ENCODE measurements at places on chromosomes 16 and 17. TPM values are rescaled to one million over a fixed set of nuclear protein-coding genes. Genes with fewer than 3 reads are reported as not detected.

- no peak overlapping the region for H3K27ac ChIP-seq
- DNase-seq = no peak
- H3K36me3 ChIP-seq = no peaks in the 10 kb centered on the region
- H3K4me1 ChIP-seq = peaks cover 8% of the 10 kb centered on the region
- H3K4me3 ChIP-seq = no peak overlapping the region
- no peaks in the 10 kb centered on the region for H3K27me3 ChIP-seq
Measured at GRCh38 chr17:66507982-66508760, 205.8 kb downstream of the PRKCA start.

- DNase-seq = no peak
- no peaks in the 10 kb centered on the region for H3K27me3 ChIP-seq
- no peaks in the 10 kb centered on the region for H3K36me3 ChIP-seq
- peaks cover 2% of the 10 kb centered on the region for H3K4me1 ChIP-seq
Measured at GRCh38 chr16:50718761-50719400, 23.0 kb upstream of the CYLD start.

DNA sequence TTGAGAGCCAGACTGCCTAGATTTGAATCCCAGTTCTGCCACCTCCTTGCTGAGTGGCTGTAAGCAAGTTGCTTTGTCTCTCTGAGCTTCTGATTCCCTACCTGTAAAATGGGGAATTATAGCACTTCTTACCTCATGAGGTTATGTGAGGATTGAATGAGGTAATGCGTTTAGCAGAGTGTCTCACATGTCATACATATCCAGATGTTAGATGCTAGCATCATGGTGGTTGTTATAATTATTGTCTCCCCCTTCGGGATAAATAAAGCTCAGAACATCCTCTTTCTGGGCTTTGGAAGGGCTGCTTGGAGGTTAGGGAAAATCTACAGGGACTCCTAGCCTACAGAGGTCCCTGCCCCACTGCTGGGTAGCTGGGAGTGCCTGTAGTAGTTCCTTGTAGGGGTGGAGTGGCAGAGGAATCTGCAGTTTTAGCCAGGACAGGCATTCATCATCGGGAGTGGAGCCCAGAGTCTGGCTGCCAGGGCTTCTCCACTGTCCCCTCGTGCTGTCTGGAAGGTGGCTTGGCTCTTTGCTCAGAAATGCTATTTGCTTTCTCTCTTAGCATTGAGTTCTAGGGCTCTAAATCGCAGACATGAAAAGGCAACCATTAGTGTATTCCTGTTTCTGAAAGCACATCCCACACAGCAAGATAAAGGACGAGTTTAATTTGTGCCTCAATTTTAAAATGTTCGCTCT, 137.9 kb upstream of the CACNG3 start:
- DNase-seq = no peak
- no peaks in the 10 kb centered on the region for H3K4me1 ChIP-seq
- no peak overlapping the region for H3K4me3 ChIP-seq
- H3K27ac ChIP-seq = no peak overlapping the region
- no peaks in the 10 kb centered on the region for H3K36me3 ChIP-seq

- no peak overlapping the region for H3K27ac ChIP-seq
- peak overlapping the region; percentile 93 for H3K4me3 ChIP-seq
- DNase-seq = no peak
- H3K27me3 ChIP-seq = no peaks in the 10 kb centered on the region
- peaks cover 3% of the 10 kb centered on the region for H3K4me1 ChIP-seq
- no peaks in the 10 kb centered on the region for H3K36me3 ChIP-seq
Measured at GRCh38 chr17:59892251-59892923, 356 bp downstream of the TUBD1 start.

- no peaks in the 10 kb centered on the region for H3K27me3 ChIP-seq
- H3K4me3 ChIP-seq = no peak overlapping the region
Measured at GRCh38 chr17:68299817-68300216, 8.5 kb downstream of the ARSG start.

GRCh38 chr16:2016407-2016922, 3.1 kb upstream of the NPW start:
- peaks cover 5% of the 10 kb centered on the region for H3K4me1 ChIP-seq
- H3K27me3 ChIP-seq = no peaks in the 10 kb centered on the region
- no peak overlapping the region for H3K27ac ChIP-seq

- H3K36me3 ChIP-seq = no peaks in the 10 kb centered on the region
- H3K27ac ChIP-seq = peak overlapping the region; percentile 95
- peak overlapping the region; percentile 56 for H3K4me3 ChIP-seq
- no peaks in the 10 kb centered on the region for H3K27me3 ChIP-seq
- peak; percentile 47 for DNase-seq
Measured at GRCh38 chr17:43359469-43360110, 39.2 kb upstream of the ARL4D start.

Gene ZNF319
- 15.9 TPM for total RNA-seq

GRCh38 chr17:8872705-8873435, 5.4 kb upstream of the PIK3R6 start:
- H3K4me1 ChIP-seq = no peaks in the 10 kb centered on the region
- no peak overlapping the region for H3K4me3 ChIP-seq
- H3K27ac ChIP-seq = no peak overlapping the region
- no peaks in the 10 kb centered on the region for H3K27me3 ChIP-seq
- H3K36me3 ChIP-seq = no peaks in the 10 kb centered on the region
- DNase-seq = no peak

DNA sequence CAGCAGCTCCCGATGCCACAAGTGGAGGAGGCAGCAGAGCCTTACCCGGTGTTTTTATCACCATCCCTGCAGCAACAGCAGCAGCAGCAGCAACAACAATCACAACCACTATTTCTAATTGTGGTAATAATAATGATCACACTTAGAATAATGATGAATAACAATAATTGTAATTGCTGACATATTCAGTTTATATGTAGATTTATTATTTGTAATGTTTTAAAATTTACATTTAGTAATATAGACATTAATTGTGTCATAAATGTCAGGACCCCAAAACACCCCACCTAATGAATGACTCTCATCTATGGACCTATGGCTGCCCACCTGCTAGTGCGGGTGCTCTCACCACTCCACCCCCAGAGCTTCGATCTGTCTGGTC, 170.0 kb downstream of the AHSP start:
- no peak overlapping the region for H3K4me3 ChIP-seq
- no peaks in the 10 kb centered on the region for H3K4me1 ChIP-seq
- DNase-seq = no peak

DNA sequence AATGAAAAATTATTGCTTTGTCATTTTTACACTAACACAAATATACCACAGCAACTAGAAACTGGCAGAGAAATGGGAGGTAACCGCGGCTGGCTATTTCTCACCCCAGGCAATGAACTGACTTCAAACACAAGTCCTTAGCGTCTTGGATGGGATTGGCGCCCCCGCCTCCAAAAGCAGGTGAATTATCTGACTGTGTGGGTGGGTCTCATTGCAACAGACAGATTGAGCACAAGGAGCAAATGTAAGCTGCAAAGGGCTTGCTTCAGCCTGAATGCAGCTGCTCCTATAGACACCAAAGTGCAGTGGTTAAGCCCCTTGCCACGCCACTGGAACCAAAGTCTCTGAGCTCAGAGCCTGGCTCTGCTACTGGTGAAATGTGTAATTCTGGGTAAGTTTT, 225.0 kb downstream of the XYLT1 start:
- no peaks in the 10 kb centered on the region for H3K36me3 ChIP-seq
- no peak for DNase-seq
- no peaks in the 10 kb centered on the region for H3K27me3 ChIP-seq
- no peak overlapping the region for H3K27ac ChIP-seq
- no peak overlapping the region for H3K4me3 ChIP-seq

DNA sequence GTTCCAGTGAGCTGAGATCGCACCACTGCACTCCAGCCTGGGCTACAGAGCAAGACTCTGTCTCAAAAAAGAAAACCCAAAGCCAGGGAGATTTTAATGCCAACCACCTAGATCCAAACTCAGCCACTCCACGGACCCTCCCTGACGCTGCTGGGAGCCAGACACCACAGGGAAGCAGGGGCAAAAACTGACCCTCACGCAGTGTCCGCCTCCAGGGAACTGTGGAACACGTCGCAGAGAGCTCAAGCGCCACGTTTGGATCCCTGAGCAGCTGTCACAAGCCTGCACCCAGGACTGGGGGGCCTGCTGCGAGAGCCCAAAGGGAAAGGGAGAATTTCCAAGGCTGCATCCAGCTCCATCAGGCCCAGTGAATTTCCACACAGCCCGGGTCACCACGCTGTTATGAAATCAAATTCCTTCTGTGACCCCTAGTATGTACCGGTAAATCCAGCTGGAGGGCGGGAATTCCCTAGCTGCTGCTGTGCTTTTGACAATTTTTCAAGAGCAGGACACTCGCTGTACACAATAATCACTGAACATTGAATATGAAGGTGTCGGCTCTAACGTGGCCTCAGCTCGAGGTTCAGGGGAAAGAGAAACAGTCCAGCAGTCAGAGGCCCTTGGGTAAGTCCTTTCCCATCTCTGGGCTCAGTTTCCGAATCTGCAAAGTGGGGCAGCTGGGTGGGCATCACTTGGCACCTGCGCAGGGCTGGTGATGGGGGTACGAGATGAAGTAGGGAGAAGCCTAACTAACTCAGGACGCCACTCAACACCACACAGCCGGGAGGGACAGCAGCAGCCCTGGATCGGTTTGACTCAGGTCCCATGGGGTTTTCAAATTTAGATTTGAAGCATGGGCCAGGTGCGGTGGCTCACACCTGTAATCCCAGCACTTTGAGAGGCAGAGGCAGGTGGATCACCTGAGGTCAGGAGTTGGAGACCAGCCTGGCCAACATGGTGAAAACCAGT, 8.6 kb downstream of the CARHSP1 start:
- H3K36me3 ChIP-seq = no peaks in the 10 kb centered on the region
- peak overlapping the region; percentile 49 for H3K27ac ChIP-seq
- H3K27me3 ChIP-seq = no peaks in the 10 kb centered on the region
- peak; percentile 60 for DNase-seq

DNA sequence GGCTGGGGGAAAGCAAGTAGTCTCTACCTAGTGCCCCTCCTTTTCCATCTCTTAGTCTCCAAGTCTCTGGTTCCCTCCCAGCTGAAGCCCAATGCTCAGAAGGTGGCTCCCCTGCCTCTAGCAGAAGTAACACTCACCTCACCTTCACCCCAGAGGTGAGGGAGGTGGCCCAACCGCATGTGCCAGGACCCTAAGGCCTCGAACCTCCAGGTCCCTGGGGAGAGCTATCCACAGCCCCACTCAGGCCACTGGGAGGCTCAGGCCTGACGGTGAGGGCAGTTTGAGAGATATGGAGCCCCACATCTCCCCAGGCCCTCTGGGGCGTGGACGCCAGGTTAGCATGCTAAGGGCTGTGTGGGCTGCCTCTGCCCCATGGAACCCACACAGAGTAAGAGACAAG, 5.8 kb downstream of the CBLN1 start:
- no peaks in the 10 kb centered on the region for H3K36me3 ChIP-seq
- no peak overlapping the region for H3K27ac ChIP-seq
- no peak for DNase-seq
- no peak overlapping the region for H3K4me3 ChIP-seq
- no peaks in the 10 kb centered on the region for H3K4me1 ChIP-seq

- no peak overlapping the region for H3K27ac ChIP-seq
- H3K36me3 ChIP-seq = no peaks in the 10 kb centered on the region
- H3K4me1 ChIP-seq = no peaks in the 10 kb centered on the region
- no peak for DNase-seq
- H3K4me3 ChIP-seq = no peak overlapping the region
Measured at GRCh38 chr17:63116967-63117830, 151.2 kb downstream of the TANC2 start.

- H3K27ac ChIP-seq = no peak overlapping the region
- peaks cover 2% of the 10 kb centered on the region for H3K4me1 ChIP-seq
- DNase-seq = peak; percentile 57
- no peaks in the 10 kb centered on the region for H3K27me3 ChIP-seq
- peak overlapping the region; percentile 39 for H3K4me3 ChIP-seq
- no peaks in the 10 kb centered on the region for H3K36me3 ChIP-seq
Measured at GRCh38 chr16:51155199-51155607, 4.1 kb upstream of the SALL1 start.

- H3K4me1 ChIP-seq = peaks cover 3% of the 10 kb centered on the region
- no peaks in the 10 kb centered on the region for H3K36me3 ChIP-seq
- H3K4me3 ChIP-seq = no peak overlapping the region
Measured at GRCh38 chr17:49887086-49887743, 39.3 kb upstream of the TAC4 start.

- no peak overlapping the region for H3K4me3 ChIP-seq
- H3K27me3 ChIP-seq = no peaks in the 10 kb centered on the region
- no peaks in the 10 kb centered on the region for H3K36me3 ChIP-seq
- DNase-seq = no peak
- no peak overlapping the region for H3K27ac ChIP-seq
Measured at GRCh38 chr16:81996664-81997509, 14.4 kb downstream of the SDR42E1 start.

GRCh38 chr16:77963185-77964044, 58.9 kb upstream of the CLEC3A start:
- H3K4me1 ChIP-seq = no peaks in the 10 kb centered on the region
- no peaks in the 10 kb centered on the region for H3K27me3 ChIP-seq
- no peak for DNase-seq
- no peak overlapping the region for H3K27ac ChIP-seq
- H3K4me3 ChIP-seq = no peak overlapping the region

DNA sequence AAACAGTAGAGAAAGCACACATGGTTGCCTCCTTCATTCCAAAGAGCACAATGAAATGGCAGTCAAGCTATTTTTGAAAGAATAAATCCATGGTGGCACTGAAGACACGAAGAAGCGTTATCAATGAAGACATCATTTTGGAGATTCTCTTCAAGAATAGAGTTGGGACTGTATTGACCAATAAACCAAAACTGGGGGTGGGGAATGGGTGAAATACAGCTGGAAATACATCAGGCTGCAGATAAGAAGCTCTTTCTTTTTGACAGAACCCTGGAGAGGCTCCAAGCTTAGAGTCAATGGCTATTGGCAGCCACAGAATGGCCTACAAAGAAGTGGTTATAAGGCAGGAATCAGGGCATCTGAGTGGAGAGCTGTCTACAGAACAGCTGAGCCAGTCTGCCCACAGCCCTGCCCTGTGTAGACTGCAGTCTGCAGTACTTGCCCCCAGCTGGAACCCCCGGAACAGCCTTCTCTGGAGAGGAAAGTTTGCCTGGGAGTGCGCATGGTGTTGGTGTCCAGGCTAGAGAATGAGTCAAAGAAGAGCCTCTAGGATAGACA, 100.4 kb downstream of the STX8 start:
- no peaks in the 10 kb centered on the region for H3K4me1 ChIP-seq
- DNase-seq = no peak
- H3K4me3 ChIP-seq = no peak overlapping the region
- H3K27me3 ChIP-seq = no peaks in the 10 kb centered on the region

DNA sequence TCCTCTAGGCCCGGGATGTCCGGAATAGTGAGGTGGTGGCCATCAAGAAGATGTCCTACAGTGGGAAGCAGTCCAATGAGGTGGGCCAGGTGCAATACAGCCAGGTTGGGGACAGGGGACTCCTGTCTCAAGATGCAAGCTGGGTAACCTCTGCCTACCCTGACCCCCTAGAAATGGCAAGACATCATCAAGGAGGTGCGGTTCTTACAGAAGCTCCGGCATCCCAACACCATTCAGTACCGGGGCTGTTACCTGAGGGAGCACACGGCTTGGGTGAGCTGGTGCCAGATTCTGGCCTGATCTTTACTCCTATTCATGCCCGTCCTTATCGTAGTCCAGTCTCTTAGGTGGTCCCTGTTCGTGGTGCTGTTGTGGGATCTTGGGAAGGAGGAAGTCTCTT, 4.4 kb downstream of the TAOK2 start:
- H3K27me3 ChIP-seq = no peaks in the 10 kb centered on the region
- H3K36me3 ChIP-seq = no peaks in the 10 kb centered on the region
- no peak overlapping the region for H3K27ac ChIP-seq

Gene BRIP1
- 1.3 TPM for total RNA-seq

GRCh38 chr16:27323781-27324561, 10.2 kb downstream of the IL4R start:
- H3K4me3 ChIP-seq = no peak overlapping the region
- H3K27me3 ChIP-seq = no peaks in the 10 kb centered on the region
- no peak for DNase-seq
- H3K27ac ChIP-seq = no peak overlapping the region
